ENCODE measurements at places on chromosomes 2 and 18.

GRCh38 chr18:62399781-62400308 lies 74.7 kb downstream of the TNFRSF11A start:
- no peak for DNase-seq

GRCh38 chr2:162537651-162538050 lies 193.7 kb downstream of the GCA start:
- DNase-seq: no peak

DNA sequence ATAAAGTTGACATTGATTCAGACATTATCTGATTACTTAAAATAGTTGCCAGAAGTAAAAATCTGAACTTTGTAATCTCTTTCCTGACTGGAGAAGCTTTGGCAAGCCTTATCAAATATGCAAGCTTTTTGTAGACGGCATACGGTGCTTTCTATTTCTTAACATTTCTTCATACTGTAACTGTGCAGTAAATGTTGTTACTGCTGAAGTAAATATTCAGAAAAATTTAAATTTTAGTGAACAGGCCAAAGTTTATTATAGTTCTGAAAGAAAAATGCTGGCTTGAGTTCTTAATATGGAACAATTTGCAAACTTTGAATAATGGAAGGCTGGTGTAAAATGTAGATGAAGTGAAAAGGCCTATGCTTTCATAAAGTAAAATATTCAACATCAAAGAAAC lies 1.8 kb downstream of the TTN start:
- DNase-seq: no peak

DNA sequence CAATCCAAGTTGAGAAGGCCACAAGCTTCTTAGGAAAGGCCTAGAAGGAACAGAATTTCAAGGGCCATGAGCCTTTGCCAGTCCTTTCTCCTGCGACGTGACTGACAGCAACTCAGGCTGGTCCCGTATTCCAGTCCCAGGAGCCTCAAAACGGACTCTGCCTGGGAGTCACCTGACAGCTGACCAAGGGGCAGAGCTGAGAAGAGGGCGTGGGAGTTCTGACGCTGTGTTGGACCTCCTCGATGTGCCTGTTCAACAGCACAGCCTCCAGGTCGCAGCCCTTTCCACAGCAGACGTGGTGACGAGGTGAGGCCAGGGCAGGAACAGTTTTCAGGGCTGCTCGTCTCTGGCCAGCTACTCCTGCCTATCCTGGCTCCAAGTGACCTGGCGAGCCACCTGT lies 37.6 kb downstream of the CENPO start:
- no peak for DNase-seq

All from fibroblast of skin of back (primary cell).